ENCODE measurements at places on chromosomes 2 and 18.

DNA sequence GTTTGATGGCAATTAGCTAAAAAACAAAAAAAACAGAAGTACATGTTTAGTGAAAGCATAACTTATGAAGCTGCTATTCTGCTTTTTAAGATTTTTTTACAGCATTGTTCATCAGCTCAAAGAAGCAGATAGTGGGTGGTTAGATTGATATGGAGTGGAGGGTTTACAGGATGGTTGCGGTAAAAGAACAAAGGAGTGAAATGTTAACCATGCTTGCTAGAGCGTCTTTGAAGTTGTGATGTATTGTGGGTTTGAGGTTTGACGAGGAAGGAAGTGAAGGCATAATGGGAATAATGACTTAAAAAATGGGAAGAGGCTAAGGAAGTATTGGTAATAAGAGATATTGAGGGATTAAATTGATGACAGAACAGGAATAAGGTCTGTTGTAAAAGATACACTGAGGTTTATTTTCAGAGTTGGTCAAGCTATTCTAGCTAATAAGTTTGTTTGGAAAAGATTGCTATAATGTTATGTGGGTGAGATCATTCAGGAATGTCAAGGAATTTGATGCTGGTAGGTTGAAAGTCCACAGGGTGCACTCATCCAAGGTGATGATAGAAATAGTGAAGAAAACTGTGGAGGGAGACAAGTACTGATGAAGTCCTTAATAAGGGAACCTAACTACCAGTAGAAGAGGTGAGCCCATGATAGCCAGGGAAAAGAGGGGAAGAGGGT, 14.6 kb downstream of the SPOPL start:
- no peak for DNase-seq

- no peak for DNase-seq
Measured at GRCh38 chr2:8539743-8540551, 141.9 kb upstream of the ID2 start.

GRCh38 chr18:29056800-29057199, 879.9 kb upstream of the CDH2 start:
- DNase-seq = no peak

DNA sequence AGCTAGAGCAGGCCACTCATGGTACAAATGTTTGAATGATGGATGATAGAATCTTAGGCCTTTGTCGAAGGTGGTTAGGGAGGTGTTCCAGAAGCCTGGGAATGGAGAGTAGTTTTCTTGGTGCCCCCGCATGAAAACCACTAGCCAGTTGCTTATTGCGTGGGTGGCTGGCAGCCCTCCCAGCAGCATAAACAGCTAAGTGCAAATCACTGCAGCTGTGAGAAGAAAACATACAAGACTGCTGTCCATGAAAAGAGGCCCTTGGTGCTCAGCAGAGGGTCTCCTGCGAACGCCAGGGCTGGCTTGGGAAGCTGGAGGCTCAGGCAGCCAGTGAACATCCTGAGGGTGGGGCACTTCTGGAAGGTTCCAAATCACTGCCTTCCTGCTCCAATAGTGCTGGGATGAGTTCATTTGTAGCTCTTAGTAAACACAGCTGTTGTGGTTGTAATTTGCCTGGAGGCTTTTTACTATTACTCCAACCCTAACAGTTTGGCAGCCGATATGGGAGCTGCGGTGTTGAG, 118.8 kb downstream of the MGAT5 start:
- no peak for DNase-seq

DNA sequence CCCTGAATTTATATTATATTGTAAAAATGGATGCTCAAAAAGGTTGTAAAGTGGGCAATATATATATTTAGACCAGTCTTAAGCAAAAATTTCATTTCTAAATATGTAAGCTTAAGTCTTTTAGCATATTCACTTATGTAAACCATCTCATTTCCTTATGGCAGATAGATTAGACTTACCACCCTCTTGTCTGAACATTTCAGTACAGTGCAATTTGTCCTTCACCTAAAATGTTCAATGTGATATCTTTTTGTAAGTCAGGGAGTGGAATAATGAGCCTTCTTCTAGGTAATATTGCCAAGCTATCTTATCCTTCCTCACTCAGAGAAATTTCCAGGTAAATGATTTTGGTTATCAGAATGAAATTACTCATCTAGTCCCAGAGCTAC, 92.3 kb downstream of the KLF7 start:
- DNase-seq = no peak

- no peak for DNase-seq
Measured at GRCh38 chr2:107687073-107687472, 139.6 kb upstream of the RGPD4 start.

DNA sequence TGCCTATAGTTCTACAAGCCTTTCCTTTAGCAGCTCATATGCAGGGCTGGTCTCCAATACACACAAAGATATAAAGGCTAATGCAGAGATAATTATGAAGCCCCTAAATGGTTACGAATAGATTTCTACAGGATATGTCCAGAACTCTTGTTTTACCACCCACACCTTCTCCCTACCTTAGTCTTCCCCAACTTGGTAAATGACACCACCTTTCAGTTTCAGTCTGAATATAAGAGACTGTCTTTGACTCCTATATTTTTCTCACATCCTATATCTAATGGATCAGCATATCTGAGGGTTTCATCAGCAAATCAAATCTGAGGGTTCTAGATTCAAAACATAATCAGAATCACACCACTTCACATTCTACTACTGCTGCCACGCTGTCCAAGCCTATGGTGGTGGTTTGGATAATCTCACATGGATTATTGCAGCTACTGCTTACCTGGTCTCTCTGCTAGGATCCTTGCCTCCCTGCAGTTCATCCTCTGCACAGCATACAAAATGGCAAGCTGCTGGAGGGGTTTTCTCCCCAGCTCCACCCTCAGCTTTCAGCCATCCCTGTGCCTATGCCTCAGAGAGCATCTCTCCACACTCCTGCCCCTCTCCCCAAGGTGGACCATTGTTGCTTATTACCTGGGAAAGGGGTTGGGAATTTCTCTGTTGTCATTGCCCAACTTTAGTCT, 178.0 kb upstream of the SPOPL start:
- no peak for DNase-seq

GRCh38 chr2:18073601-18074000, 195.1 kb downstream of the KCNS3 start:
- DNase-seq = no peak

- peak; percentile 43 for DNase-seq
Measured at GRCh38 chr2:214481204-214481603, 70.3 kb downstream of the VWC2L start.

GRCh38 chr2:29606104-29607037, 315.0 kb downstream of the ALK start:
- no peak for DNase-seq

All from NCI-H2107 (cell line).